ENCODE measurements at places on chromosomes 5 and 9.

- DNase-seq, result no peak
These were observed 386.9 kb downstream of the CETN3 start for GRCh38 chr5:90022711-90023053.

- DNase-seq, result no peak
These were observed 15.3 kb downstream of the HSPA9 start for GRCh38 chr5:138559937-138560336.

GRCh38 chr9:68505681-68506409 lies 34.8 kb downstream of the TMEM252 start:
- DNase-seq, result no peak

GRCh38 chr5:126446498-126447224 lies 23.5 kb downstream of the GRAMD2B start:
- DNase-seq, result peak; percentile 21

GRCh38 chr5:22572941-22573340 lies 280.2 kb downstream of the CDH12 start:
- no peak for DNase-seq

DNA sequence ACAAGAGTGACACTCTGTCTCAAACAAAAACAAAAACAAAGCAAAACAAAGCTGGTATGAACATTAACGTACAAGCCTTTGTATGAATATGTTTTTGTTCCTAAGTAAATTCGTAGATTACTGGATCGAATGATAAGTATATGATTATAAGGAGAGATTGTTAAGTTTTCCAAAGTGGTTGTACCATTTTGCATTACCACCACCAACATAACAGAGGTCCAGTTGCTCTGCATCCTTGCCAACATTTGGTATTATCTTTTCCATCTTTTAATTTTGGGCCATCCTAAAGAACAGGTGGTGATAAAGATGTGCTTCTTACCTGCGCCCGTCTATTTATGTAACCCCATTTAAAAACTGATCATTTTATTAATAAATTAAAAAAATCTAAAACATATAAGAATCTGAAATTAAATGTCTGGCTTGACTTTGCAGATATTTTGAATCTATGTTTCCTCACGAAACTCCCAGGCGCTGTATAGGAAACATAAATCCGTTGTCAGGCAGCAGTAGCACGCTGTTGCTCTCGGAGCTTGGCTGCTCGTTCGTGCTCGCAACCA lies 593 bp upstream of the NAA35 start:
- DNase-seq, result no peak
